ENCODE measurements at places on chromosomes 5 and 9.

DNA sequence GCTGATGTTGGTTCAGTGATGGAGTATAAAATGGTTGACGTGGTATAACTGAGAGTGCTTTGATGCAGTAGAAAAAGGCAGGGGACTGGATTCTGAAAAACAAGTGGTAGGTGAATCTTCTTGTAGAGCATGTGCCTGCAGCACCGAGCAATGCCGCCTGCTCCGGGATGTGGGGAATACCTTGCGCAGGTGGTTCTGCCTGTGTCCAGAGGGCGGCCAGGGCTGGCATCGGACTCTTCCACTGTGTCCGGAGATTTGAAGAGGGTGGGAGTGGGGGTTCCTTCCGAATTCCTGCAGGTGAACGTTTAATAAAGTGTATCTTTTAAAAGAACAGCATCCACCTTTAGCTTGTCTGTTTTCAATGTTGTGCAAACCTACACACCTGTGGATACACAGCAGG lies 238.0 kb downstream of the FANCC start:
- DNase-seq, result no peak

GRCh38 chr5:66633754-66634153 lies 37.6 kb downstream of the MAST4 start:
- no peak for DNase-seq

DNA sequence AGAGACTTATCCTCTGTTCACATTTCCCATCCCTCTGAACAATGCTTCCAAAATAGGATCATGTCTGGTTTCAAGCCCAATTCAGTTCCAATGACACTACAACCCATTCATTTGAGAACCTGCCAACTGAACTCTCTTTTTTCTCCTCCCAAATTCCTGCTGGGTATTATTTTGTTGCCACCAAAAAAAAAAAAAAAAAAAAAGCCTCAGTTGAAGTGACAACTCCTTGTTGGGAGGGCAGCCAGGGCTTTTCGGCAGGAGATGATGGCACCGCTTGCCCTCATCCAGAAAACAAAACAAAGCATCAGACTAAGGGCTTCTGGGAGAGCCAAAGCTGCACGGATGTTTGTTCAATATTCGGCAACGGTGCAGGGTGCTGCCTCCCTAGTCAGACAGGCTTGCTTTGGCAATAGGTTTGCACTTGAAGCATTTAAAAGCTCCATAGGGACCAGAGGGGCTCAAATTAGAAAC lies 30.6 kb upstream of the TRIM32 start:
- no peak for DNase-seq

- no peak for DNase-seq
Measured at GRCh38 chr5:176853151-176853778, 42.9 kb downstream of the UNC5A start.

DNA sequence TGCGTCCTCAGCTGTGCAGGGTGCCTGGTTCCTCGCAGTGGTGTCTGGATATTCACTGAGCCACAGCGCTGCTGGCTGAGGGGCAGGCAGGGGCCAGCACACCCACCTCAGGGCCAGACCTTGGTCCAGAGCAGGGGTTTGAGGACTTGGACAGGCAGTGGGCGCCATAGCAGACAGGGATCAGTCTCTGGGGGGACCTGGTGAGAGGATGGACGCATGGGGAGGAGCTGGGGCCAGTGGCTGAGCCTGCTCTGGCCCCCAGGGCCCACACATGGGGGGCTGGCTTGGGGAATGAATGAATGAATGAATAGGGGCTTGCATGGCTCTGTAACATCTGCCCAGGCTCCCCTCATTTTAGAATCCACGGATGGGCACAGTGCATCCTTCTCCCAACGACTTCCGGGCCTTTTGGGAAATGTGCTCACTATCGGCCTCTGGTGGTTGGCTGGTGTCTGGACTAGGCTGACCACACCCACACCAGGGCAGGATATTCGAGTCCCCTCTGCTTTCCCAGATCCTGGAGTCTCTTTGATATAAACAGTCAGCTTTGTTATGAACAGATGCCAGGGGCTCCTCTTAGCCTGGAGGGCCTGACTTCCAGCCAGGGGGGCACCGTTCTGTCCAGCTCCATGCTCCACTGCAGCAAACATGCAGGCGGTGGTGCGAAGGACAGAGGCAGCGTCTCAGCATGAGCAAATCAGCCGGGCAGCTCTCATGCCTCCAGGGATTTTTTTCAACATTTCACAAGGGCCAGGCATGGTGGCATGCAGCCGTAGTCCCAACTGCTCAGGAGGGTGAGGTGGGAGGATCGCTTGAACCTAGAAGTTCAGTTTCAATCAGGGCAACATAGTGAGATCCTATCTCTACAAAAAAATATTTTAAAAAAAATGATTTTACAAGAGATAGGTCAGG lies 62.6 kb downstream of the NEK6 start:
- peak; percentile 71 for DNase-seq

DNA sequence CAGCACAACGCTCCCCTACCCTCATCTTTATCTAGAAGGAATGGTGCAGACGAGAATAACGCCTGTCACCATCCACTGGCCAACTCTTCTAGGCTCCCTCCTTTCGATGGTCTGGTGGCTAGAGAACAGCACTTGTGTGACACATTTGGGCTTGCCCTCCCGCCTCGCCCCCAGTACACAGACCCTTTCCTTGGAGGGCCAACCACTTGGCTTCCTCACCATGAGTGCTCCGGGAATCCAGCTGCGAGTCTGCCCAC lies 1.4 kb downstream of the GNAQ start:
- DNase-seq, result peak; percentile 27
